ENCODE measurements at places on chromosomes 7 and 10. TPM values are rescaled to one million over a fixed set of nuclear protein-coding genes. Genes with fewer than 3 reads are reported as not detected.

SPDYE16 gene
- not detected for total RNA-seq

IFIT1 gene
- 4.6 TPM for total RNA-seq

CRPPA gene
- total RNA-seq: 0.42 TPM

PLEKHS1 gene
- total RNA-seq: 0.03 TPM

CHAT gene
- not detected for total RNA-seq

NAT16 gene
- total RNA-seq: 0.06 TPM

TMEM176B gene
- total RNA-seq: 0.11 TPM

VENTX gene
- total RNA-seq: not detected

UNC5B gene
- 1.8 TPM for total RNA-seq
